ENCODE measurements at places on chromosomes 12 and 14.

DNA sequence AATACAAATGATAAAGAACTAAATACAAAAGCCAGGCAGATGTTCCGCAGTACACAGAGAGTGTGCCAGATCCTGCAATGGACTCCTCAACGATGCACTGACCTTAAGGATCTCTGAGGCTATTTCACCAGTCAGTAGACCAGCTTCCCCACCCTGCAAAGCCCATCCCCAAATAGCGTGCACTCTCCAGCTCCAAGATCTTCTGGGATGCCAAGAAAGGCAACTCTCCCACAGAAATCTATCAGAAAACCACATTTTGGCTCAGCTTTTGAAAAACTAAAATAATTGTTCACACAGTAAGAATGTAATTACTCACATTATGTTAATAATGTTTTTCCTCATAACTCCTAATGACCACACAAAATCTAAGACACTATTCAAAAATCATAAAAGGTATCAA, 90.4 kb downstream of the PPP2R5E start:
- DNase-seq: no peak

GRCh38 chr14:26974965-26975364, 377.1 kb upstream of the NOVA1 start:
- DNase-seq: no peak

GRCh38 chr14:102819176-102819628, 42.0 kb downstream of the TRAF3 start:
- DNase-seq: peak; percentile 56

- DNase-seq: no peak
Observed at GRCh38 chr12:13812168-13812567, 169.2 kb downstream of the GRIN2B start.

GRCh38 chr14:105193916-105194782, 13.0 kb upstream of the NUDT14 start:
- peak; percentile 82 for DNase-seq

- no peak for DNase-seq
Observed at GRCh38 chr12:31521964-31522363, 69.0 kb downstream of the DENND5B start.

DNA sequence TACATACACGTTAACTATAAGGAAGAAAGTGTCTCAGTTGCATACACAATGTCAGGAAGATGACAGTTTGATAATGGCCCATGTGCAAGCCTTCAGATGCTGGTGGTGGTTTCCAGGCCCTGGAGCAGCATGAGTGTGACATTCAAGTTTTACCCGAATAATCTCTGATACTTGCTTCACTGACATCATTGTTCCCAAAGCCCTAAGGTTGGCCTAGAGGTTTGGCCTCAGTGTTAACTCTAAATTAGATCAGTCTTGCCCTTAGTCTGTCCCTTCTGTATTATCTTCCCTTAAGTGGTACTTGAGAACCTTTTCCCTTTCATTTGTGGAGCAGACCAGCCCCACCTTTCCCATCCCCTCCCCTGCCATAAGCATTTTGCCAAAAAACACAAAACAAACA, 24.0 kb upstream of the PDE1B start:
- no peak for DNase-seq

GRCh38 chr12:24012528-24012927, 63.1 kb upstream of the SOX5 start:
- DNase-seq: no peak

- DNase-seq: no peak
Observed at GRCh38 chr14:32635061-32635719, 303.5 kb upstream of the NPAS3 start.

GRCh38 chr12:31234955-31235867, 90.7 kb downstream of the SINHCAF start:
- peak; percentile 69 for DNase-seq

All from RPMI8226 (cell line).